ENCODE measurements at places on chromosomes 7 and 10.
A peak's percentile ranks its signal among the peaks of the same experiment; 100 is the strongest.

DNA sequence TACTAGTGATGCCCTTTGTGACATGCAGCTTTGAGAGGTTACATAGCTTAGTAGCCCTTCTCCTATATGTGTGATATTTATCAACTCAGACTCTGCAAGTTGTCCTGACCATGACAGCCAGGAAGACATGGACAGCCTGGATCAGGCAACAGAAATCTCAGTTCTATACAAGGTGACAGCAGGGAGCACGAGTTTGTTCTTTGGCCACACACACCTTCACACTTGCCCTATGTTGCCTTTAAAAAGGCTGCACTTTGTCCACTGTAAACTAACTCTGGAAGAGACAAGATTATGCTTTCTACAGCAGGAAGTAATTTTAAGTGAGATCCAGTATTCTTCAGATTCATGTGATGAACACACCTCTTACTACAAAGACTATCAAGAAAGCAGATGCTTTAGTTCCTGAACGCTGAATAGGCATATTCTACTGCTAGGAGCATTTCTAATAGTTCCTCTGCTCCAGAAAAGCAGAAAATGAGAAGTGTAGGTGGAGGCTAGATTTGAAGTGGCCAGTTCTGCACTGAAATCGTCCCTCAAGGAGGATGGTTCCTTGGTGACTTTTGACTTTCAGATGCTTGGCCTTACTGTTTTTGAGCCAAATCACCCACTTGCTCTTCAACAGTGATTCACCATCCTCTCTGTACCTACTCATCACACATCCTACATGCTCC, 239.2 kb downstream of the COBL start:
- no peak for DNase-seq

DNA sequence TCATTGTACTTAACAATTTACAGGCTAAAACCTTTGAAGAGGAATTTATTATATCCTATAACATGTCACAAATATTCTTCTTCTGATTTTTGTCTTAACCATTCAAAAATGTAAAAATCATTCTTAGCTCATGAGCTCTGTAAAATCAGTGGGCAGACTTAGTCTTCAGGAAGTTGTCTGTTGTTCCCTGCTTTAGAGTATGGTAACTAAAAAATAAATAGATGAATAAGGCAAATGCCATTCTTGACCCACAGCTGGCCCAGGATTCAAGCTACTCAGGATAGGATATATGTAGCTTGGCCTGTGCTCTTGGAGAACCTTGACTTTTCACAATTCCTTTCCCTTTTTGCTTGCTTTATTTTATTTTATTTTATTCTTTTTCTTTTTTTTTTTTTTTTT, 51.5 kb downstream of the LRRC4 start:
- DNase-seq: no peak

DNA sequence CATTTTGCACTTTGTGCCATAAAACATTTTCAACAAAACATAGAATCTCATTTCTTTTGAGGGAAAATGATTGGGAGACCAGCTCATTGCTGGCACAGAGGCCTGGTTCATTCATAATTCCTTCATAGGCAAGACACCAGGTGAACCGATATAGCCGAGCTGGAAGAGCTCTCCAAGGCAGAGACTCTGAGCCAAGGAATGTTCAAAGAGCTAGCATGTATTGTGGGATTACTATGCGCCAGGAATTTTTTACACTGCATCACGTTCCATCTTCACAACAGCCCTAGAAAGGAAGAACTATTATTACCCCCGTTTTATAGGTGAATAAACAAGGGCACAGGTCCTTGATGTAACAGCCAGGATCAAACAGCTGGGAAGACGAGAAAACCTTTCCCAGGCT, 2.1 kb upstream of the IL6 start:
- no peak for DNase-seq

DNA sequence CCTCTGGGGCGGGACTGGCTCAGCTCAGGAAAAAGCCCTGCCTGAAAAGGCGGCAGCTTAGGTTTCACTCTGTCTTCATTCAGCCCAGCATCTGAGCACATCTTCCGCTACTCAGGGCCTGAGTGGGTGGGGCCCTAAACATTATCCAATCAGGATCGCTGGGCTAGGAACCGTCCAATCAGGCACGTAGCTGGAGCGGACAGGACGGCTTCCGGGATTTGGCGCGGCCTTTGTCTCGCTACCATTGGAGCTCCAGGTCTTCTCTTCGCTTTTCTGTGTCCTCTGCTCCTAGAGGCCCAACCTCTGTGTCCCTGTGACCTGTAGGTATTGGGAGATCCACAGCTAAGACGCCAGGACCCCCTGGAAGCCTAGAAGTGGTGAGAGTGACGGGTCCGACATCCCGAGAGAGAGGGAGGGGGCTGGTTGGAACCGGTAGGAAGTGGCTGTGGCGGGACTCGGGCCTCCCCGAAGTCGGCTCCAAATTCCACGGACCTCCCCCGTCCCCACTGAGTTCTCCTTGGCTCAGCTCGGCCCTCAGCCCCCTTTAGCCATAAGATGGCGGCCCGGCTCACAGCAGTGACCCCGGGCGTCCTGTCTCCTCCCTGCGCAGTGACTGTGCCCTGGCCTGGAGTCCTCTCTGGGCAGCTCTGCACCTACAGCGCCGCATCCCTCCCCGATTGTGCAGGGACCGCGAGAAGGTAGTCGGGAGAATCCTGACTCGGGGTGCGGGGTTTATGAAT, 99.1 kb downstream of the ZNF680 start:
- peak; percentile 72 for DNase-seq

DNA sequence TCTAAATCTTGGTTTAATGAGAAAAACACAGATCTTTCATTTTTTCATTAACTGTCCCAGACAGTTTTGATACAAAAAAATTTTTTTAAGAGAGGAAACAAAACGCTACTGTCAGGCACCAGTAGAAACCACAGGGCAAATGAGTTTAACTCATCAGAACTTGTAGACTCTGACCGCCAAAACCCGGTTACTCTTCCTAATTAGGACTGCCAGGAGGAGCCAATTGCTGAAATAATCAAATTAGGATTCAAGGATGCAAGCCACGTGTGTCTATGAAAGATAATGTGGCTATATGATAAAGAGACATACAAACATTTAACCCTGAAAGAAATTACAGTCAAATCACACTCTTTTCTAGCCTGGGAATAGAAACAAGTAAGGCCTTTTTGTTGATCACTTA, 154.4 kb downstream of the DGKI start:
- no peak for DNase-seq

DNA sequence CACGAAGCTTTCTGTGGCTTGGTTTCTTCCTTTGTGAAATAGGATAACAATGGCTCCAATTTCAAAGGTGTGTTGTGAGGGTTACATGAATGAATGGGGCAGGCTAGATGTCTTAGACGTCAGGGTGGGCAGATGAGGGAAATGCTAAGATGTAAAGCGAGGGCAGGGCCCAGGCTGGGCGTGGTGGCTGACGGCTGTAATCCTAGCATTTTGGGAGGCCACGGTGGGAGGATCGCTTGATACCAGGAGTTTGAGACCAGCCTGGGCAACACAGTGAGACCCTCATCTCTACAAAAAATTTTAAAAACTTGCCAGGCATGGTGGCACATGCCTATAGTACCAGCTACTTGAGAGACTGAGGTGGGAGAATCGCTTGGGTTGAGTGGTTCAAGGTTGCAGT, 607.7 kb upstream of the FOXK1 start:
- DNase-seq: no peak

DNA sequence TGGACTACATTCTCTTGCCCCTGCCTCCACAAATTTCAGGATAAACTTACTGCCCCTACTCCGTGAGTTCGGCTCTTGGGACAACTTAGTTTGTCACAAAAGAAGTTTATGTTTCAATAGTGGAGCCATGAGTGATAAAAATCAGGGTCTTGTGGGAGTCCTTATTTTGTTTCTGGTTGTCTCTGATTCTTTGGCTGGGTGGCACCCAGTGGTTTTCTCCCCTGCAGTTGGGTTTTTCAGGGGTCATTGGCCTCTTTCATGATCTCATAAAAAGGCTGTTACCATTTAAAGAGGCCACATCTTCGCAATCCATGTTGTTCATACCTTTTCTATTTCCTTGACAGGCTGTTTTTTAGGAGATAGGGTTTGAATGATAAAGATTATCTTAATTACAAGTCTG, 5.5 kb downstream of the TET1 start:
- DNase-seq: no peak

GRCh38 chr10:130751106-130751840, 560.2 kb downstream of the TCERG1L start:
- peak; percentile 53 for DNase-seq

DNA sequence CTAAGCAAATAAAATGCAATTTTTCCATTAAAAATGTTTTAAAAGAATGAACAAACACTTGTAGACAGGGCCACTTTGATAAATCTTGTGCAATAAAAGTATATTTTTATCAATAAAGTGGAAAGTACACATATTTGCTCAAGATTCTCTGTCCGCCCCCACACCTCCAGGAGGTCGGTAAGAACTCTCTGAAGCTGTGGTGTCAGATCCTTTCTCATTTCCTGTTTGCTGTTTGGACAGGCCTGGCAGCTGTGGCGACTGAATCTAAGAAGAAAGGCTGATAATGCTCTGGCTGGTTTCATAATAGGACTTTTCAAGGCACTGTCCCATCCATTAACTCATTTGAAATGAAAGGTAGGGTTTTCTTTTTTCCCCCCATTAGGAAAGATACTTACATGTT, 15.3 kb upstream of the ASB4 start:
- DNase-seq: no peak

GRCh38 chr10:75295868-75296441, 60.2 kb upstream of the COMTD1 start:
- no peak for DNase-seq

DNA sequence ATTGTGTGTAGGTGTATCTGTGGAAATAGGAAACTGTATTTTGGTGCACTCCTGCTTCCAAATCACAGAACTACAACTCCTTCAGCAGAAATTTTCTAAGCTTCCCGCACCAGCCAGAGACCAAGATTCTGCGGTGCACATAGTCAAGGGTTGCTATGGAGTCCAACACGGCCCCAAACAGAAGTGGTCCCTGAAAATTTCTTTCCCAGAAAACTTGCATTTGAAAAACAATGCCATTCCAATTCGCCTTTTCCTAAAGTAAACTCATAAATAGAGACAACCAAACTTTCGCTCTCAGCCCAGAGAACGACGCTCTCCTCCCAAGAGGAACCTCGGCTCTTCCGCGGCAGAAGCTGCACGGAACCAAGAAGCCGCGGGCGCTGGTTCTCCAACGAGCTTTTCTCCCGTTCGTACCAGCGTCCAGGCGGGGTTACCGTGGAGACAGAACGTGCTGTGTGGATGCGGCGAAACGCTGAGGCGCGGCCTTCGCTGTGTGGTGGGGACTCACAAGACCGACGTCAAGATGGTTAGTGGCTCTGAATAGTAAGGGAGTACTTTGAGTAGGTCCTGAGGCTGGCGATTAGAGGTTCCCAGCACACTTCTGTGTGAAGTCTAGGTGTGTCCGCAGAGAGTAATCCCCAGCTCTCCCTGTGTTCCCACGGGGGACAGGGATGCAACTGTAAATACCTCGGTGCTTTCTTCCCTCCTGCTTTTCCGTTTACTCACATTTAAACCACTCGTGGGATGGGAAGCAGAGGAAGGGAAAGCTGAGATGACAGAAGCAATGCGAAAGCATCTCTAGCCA, 24.0 kb upstream of the ZC3HAV1 start:
- peak; percentile 91 for DNase-seq

GRCh38 chr7:49780953-49781352, 7.5 kb downstream of the VWC2 start:
- DNase-seq: no peak

DNA sequence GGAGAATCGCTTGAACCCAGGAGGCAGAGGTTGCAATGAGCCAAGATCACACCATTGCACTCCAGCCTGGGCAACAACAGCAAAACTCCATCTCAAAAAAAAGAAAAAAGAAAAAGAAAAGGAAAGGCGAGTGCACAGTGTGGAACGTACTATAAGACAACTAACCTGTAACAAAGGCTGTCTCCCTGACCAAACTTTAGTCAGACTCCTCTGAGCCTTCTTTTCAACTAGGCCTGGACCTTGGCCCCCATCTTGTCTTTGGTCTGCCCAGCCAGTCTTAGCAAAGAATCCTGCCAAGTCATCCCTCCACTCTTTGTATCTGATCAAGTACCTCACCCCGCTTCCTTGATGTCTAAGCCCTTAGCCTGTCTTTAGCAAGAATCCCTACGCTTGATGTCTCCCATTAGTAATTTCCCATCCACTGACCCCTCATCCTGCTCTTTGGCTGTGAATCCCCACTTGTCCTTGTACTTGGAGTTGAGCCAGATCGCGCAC, 68.9 kb upstream of the KDM7A start:
- no peak for DNase-seq

- DNase-seq: no peak
Measured at GRCh38 chr10:114281461-114281860, 42.4 kb downstream of the VWA2 start.

DNA sequence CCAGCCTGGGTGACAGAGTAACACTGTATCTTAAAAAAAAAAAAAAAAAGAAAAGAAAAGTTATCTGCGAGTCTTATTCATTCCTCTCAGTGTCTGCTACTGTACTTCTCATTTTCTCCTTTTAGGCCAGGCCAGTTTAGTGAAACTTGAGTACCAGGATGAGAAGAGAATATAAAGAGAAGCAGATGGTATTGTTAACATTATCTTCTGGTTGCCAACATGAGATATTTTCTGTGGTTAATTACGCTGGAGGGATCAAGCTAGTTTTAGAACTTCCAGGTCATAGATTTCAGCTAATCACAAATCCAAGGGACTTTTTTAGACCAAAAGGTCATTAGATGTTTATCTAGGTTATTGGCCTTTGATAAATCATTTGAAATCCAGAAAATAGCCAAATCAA, 252.6 kb upstream of the SMIM30 start:
- DNase-seq: no peak

DNA sequence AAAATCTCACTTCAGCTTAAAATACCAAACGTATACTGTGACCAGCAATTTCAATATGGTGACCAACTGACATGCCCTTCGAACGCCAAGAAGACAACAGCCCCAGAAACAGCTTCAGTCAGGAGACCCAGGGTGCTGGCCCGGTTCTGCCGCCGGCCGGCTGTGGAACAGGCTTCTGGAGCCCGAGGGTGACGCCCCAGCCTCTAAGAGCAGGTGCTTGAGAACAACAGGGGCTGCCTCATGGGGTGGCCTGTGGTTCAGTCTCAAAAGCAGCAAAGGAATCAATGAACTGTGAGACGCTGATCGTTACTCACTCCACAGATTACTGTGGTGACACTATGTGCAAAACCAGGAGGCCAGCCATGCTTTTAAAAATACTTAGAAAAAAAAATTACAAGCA, 17.3 kb downstream of the GPER1 start:
- DNase-seq: no peak

DNA sequence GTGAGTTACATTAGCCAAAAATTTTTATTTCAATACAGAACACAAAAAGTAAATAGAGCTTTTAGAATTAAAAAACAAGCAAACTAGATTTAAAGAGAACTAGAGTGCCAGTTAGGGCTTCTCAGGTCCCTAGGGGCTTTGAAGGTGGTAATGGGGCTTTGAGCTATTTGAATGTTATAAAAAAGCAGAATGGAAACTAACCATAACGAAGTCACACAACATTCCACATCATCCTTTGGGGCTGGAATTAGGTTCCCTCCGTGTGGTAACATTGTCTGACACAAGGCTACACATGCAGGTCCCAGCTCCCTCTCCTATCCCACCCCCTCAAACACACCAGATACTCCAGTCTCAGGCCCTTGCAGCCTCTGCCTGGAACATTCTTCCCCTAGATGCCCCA, 15.3 kb downstream of the JAZF1 start:
- DNase-seq: no peak

GRCh38 chr10:132497063-132497680, 40.4 kb upstream of the INPP5A start:
- no peak for DNase-seq

- DNase-seq: no peak
Measured at GRCh38 chr7:104979167-104979841, 34.7 kb upstream of the KMT2E start.

Data from coronary artery (tissue), 2 donors.